ENCODE measurements at places on chromosomes 12 and 14.

GRCh38 chr12:67394550-67394949 is 125.4 kb downstream of the CAND1 start:
- DNase-seq = no peak

DNA sequence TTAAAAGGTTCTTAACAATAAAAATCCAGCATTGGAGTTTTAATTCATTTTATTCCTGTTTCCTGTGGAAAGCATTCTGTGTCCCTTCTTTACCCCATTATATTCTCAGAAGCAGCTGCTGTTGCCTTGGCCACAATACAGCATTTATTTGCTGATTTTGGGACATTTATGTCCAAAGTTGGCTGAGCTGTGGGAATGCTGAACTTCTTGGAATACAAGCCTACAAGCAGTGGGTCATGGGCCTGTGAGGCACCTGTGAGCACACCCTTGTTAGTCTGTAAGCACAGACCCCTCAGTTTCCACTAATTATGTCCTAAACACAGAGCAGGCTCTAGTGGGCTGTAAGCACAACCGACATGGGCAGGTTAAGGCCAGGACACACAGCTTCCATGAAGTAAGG is 122.2 kb upstream of the IGF1 start:
- DNase-seq = no peak

GRCh38 chr12:56205445-56205844 is 16.2 kb upstream of the SMARCC2 start:
- DNase-seq = no peak

DNA sequence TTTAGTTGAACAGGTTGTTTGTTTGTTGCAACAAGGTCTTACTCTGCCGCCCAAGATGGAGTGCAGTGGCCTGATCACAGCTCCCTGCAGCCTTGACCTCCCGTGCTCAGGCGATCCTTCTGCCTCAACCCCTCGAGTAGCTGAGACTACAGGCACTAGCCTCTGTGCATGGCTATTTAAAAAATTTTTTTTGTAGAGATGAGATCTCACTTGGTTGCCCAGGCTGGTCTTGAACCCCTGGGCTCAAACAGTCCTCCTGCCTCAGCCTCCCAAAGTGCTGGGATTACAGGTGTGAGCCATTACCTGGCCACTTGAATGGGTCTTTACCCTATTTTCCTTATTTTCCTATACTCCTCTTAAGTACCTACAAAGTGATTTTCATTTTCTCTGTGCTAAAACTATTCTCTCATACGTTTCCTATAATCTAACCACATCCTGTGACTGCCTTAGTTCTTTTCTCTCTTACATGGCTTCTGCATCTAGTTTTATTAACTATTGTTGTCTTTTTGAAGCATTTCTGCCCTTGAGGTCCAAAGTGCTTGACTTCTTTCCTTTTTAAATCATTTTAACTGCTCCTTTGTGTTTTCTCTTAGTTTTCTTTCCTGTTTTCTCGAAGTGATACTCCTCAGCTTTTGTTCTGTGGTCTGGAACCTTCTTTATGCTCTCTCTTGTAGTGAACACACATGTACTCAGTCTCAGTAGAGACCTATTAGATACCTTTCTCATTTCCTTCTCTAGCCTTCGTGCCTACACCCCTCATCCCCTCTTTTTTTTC is 14.1 kb downstream of the GPX2 start:
- DNase-seq = no peak

DNA sequence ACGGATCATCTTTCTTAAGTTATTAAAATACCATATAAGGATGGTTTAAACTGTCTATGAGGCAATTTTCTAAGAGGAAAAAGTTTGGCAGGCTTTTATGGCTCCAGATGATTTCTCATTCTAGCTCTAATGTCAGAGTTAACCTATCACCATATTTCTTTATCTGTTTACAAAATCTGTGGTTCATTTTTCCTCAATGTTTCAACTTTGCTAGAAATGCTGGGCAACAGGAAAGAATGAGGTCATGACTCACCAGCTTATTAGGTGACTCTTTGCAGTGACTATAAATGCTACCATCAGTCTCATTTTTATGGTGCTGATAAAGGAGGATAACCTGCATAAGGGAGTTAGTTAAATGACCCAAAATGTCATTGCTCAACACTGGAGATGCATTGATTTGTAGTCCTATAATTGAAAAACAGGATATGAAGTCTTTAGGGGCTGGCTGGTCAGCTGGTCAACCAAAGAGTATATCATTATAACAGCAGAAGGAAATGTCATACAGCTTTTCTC is 45.3 kb upstream of the RAP1B start:
- no peak for DNase-seq

- no peak for DNase-seq
Observed at GRCh38 chr12:11162502-11162901, 8.5 kb upstream of the SMIM10L1 start.
